Activated CD8-positive, alpha-beta memory T cell treated with anti-CD3 and anti-CD28 coated beads, Interleukin-2, amount 50 U/mL, for 4 hours (primary cell): ENCODE measurements at places on chromosomes 3 and 15.
A peak's percentile ranks its signal among the peaks of the same experiment; 100 is the strongest.

DNA sequence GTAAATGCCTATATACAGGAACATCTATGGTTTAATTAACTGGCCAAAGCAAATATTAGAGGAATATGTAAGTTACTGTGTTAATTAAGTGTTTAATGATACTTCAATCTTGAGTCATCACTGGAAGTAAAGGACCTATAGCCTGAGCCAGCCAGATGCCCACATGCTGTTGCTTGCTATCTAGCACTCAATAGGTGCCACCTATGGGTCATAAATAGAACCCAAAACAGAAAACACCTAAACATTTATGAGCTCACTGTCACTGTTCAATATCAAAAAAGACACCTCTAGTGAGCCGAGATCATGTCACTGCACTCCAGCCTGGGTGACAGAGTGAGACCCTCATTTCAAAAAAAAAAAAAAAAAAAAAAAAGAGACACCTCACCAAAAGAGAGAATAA is 48.4 kb upstream of the IP6K2 start:
- no peak for DNase-seq

GRCh38 chr3:98343647-98344507 is 9.8 kb upstream of the OR5K4 start:
- DNase-seq = no peak

- DNase-seq = no peak
Observed at GRCh38 chr3:27044931-27045481, 324.2 kb downstream of the NEK10 start.

DNA sequence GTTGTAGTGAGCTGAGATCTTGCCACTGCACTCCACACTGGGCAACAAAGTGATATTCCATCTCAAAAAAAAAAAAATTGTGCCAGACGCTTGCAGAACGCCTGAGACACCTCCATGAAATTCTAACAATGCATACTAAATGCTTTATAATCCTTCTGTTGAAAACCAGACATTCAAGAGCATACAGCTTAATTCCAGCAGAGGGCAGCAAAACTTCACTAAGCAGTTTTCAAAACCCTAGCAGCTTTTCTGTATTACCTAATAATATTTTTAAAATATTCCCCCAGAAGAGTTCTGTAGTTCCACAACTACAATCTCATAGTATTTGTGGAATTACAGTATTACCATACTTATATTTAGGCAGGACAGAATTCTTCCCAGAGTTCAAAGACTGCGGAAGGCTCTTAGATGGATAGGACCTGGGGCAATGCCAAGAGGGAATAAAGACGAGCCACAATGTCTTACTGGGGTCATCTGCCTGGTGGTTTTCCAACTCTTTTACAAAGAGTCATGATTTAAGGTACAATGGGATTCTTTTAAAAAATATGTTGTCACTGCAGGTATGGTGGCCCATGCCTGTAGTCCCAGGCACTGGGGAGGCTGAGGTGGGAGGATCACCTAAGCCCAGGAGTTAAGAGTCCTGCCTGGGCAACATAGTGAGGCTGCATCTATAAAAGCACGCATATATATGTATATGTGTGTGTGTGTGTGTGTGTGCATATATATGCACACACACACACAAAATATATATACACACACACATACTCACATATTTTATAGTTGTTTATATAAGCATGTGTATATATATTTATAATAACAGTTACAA is 19.6 kb upstream of the TASOR start:
- peak; percentile 36 for DNase-seq

GRCh38 chr3:87634426-87634825 is 358.0 kb upstream of the POU1F1 start:
- no peak for DNase-seq

DNA sequence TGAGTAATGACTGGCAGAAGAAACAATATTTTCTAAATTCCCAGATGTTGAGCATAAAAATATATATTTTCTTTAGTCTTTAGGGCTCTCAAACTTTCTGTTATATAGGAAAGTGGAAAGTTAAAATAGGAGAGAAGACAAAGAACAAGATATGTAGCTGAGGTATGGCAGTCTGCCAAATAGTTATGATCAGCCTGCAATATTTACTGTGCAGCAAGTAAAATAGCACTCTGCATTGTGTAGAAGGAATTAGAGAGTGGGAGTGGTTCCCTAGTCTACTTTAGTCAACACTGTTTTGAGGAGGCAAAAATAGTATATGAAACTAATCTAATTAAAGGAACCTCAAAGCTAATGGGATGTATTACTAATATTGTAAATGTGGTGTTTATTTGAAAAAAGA is 978.1 kb upstream of the ALCAM start:
- DNase-seq = no peak

DNA sequence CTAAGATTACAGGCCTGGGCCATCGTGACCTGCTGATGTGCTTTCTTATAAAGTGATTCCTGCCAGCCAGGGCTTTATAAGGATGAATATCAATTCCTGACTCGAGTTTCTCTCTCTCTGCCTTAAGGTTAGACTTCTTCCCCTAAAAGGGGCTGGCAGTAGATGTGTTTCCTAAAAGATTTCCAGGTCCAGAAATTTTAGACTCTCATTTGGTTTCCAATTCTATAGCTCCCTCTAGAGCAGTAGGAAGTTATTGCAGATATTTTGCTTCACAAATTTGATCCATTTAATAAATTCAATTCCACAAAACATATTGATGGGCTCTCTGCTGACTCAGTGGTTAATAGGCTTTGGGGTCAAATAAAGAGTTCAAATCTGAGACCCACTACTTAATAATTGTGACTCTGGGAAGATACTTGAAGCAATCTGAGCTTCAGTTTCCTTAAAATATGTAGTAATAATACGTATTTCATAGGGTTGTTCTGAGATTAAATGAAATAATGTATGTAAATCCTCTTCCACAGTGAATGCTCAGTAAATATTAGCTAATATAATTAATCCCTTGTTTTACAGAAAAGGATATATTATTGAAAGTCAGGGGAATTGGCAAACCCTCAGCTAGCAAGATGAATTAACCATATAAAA is 2.1 kb downstream of the TRIM69 start:
- no peak for DNase-seq

DNA sequence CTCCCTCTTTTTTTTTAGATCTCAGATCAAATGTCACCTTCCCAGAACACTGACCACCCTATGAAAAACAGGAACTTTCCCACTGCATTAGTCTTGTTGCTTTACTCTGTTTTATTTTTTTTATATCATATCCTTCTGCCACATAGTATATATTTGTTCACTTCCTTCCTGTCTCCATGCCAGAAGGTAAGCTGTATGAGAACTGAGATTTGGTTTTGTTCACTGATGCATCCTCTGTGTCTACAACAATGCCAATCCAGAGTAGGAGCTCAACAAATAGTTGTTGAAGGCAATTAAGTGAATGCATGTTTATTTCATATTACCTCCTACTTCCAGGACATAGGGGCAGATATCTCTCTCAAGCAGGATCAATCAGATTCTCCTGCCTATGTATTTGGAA is 114.4 kb downstream of the TPRG1 start:
- no peak for DNase-seq

GRCh38 chr15:100937171-100937570 is 18.0 kb downstream of the LRRK1 start:
- no peak for DNase-seq

- no peak for DNase-seq
Observed at GRCh38 chr15:62877276-62877857, 165.2 kb upstream of the TPM1 start.

GRCh38 chr15:87287156-87287555 is 969.4 kb downstream of the NTRK3 start:
- DNase-seq = no peak

DNA sequence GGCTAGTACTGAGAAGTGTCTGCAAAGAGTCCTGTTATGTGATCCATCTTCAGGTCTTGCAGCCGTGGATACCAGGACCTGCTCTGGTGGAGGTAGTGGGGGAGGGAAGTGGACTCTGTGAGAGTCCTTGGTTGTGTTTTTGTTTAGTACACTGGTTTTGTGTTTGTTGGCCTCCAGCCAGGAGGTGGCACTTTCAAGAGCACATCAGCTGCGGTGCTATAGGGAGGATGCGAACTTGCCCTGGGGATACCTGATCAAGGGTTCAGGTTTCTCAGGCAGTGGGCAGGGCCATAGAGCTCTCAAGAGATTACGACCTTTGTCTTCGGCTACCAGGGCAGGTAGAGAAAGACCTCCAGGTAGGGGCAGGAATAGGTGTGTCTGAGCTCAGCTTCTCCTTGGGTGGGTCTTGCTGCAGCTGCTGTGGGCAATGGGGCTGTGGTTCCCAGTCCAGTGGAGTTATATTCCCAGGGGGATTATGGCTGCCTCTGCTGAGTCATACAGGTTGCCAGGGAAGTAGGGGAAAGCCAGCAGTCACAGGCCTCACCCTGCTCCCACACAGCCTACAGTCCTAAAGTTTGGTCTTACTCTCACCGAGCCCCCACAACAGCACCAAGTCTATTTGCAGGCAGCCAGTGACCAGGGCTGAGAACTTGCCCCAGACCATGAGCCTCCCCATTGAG is 132.8 kb upstream of the NPHP3 start:
- no peak for DNase-seq

- peak; percentile 65 for DNase-seq
Observed at GRCh38 chr15:88627463-88627862, 6.3 kb downstream of the AEN start.

DNA sequence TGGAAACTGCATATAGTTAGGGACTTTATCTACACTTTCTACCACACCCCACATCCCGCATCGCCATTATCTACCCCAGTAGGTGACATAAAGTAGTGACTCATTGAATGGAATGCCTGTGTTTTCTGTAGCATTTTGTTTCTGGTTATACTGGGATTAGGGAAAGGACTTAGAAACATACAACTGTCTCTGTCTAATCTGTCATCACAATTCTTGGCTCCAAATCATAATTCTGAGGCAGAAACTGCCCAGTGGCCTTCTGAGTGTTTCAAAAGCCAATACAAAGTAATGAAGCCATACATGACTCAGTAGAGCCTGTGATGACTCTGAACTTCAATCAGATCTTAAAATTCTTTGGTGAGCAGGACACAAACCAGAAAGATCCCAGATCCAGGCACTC is 115.7 kb upstream of the CHRM5 start:
- no peak for DNase-seq

DNA sequence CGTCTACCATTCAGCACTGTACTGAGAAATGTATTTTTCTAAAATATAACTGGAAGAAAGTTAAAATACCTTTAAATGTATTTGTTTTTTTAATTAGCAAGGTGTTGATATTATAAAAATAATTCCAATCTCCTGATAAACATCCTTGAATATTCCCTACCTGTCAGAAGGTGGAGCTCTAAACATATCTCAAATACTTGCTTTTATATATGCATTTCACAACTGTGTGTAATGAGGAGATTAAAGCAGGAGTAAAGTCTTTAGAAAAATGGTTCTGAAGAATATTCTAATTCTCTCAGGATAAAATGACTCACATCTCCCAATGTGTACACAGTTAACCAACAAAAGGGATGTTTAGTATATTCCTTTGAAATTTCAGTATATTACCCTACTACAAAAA is 422.7 kb downstream of the PLCL2 start:
- no peak for DNase-seq

DNA sequence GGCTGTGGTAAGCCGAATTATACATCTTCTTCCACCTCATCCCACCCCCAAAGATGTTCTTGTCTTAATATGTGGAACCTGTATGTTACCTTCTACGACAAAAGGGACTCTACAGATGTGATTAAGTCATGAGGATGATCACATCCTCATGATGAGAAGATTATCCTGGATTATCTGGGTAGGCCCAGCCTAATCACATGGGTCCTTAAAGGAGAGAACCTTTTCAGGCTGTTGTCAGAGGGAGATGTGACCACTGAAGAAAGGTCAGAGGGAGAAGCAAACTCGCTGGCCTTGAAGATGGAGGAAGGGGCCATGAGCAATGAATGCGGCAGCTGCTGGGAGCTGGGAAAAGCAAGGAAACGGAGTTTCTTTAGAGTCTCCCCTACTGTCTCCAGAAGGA is 12.9 kb upstream of the SCG3 start:
- no peak for DNase-seq

DNA sequence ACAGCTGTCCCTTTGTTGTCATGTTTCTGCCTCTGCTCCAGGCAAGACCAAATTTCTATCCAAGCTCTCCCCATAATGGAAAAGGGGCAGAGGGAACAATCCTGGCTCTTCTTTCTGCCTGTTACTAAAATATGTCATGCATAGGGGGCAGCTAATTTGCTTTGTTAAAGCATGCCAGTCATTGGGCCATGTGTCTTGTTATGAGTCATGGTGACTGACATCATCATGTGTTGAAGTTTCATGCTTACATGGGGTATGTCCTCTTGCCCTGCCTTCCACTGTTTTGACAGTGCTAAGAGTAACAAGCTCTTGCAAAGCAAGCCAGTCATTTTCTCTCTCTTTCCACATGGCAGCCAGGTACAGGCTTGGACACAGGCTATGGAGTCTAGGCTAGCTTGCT is 268.9 kb downstream of the GABRB3 start:
- DNase-seq = no peak

- DNase-seq = no peak
Observed at GRCh38 chr3:65593780-65594752, 444.7 kb downstream of the MAGI1 start.

GRCh38 chr3:138942271-138942670 is 4.7 kb downstream of the FOXL2 start:
- DNase-seq = no peak

DNA sequence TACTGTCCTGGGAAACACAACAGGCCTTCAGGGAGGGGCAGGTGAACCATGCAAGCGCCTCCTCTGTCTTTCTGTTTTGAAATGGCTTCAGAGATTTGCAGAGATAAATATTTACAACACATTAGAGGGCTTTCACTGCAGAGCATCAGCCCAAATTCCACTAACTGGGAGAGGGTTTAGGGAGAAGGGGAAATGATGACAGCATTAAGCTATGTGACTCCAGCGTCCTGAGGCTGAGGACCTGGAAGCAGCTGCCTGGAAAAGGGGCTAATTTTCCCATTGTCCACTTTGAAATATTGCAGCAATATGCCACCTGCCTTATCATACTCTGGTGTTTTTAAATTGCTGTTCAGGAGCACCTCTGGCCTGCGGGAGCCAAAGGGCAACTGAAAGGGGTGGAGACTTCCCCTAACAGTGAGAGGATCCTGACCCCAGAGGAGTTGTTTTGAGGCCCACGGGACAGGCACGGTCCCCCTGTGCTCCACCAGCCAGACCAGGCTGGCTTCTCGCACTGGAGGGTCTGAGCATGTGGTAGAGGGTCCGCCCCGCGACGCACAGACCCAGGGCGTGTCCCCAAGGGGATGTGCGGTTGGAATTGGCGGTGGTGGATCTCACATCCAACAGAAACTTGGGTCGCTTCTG is 110.6 kb downstream of the XXYLT1 start:
- no peak for DNase-seq

GRCh38 chr15:89113296-89114024 is 25.2 kb downstream of the ABHD2 start:
- no peak for DNase-seq

GRCh38 chr3:184583578-184584451 is 22.2 kb downstream of the EPHB3 start:
- no peak for DNase-seq

- no peak for DNase-seq
Observed at GRCh38 chr3:168859574-168859973, 763.9 kb upstream of the GOLIM4 start.

- DNase-seq = no peak
Observed at GRCh38 chr15:39051626-39052322, 487.2 kb upstream of the RASGRP1 start.
